ENCODE measurements at places on chromosomes 11 and 22.

DNA sequence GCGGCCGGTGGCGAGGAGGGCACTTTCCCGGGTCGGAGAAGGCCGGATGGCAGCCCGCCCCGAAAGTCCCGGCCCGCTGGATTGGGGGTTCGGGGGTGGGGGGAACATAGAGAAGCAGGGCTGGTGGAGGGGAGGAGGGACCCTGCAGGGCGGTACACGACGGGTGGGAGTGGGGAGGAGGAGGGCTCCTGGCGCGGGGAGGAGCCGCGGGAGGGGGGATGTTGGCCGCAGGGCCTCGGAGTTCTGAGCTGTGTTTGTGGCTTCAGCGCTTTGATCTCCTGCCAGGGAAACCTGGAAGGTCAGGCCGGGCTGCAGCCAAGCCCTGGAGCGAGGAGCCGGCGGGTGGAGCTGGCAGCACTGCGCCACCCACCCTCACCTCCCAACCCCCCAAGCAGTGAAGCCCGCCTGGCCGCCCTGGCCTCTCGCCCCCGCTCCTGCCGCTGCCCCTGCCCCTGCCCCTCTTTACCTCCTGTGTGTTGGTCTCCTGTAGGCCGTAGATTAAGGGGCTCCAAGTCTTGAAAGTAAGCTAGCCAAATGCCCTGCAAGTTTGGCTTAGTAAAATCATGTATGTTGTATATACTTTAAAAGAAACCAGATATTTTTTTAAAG, 30.9 kb downstream of the C22orf31 start:
- DNase-seq, result peak; percentile 85

- DNase-seq, result no peak
These were observed 209.0 kb downstream of the LRRC4C start for GRCh38 chr11:41250408-41250935.

GRCh38 chr22:23984430-23984829, 4.5 kb downstream of the GSTT2 start:
- DNase-seq, result no peak

- no peak for DNase-seq
These were observed 32.9 kb upstream of the HORMAD2 start for GRCh38 chr22:30047364-30047738.

- DNase-seq, result no peak
These were observed 439 bp downstream of the YAP1 start for GRCh38 chr11:102110761-102111010.

DNA sequence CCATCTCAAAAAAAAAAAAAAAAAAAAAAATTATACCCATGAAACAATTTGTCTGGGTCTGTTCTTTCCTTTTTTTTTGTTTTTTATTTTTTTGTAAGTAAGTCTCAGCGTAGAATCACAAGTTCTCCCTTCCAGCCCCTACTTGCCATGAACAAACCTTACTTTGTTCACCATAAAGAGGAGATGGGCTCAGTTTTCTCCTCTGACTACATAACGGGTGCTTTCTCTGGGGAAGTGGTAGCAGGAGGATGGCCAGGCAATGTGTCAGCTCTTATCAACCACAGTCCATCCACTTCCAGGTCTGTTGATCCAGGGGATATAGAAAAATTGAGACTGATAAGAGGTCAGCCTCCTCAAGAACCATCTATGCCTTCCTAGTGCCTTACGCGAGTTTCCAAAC, 11.0 kb downstream of the ASCC2 start:
- DNase-seq, result no peak

- no peak for DNase-seq
These were observed 102.6 kb downstream of the GALNT18 start for GRCh38 chr11:11519184-11519583.
